Renal pelvis (tissue), 12 donors: ENCODE measurements at places on chromosomes 13 and 19.

GRCh38 chr19:954272-954671 lies 28.4 kb downstream of the ARID3A start:
- DNase-seq, result no peak

GRCh38 chr13:23695196-23695595 lies 125.0 kb downstream of the TNFRSF19 start:
- DNase-seq, result no peak

DNA sequence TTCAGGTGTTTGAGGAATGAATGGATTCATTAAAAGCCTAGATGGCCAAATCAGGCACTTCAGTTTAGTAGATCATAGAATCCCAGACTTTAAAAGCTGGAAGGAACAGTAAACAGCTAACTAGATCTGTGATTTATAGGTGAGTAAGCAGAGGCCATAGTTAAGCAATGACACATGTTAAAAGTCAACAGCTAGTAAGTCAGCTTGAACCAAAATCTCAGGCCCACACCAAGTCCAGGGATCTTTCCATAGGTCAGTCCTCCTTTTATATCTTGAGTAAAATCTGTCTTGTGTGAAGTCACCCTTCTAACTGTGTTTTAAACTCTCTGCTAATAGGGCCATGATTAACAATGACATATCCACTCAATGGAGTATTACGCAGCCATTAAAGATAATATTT lies 275.5 kb upstream of the SOX21 start:
- no peak for DNase-seq

GRCh38 chr19:41019346-41019745 lies 28.3 kb downstream of the CYP2B6 start:
- DNase-seq, result no peak

GRCh38 chr13:22903925-22904324 lies 276.9 kb upstream of the SGCG start:
- DNase-seq, result no peak

GRCh38 chr13:98246538-98247172 lies 69.6 kb upstream of the RNF113B start:
- DNase-seq, result no peak

DNA sequence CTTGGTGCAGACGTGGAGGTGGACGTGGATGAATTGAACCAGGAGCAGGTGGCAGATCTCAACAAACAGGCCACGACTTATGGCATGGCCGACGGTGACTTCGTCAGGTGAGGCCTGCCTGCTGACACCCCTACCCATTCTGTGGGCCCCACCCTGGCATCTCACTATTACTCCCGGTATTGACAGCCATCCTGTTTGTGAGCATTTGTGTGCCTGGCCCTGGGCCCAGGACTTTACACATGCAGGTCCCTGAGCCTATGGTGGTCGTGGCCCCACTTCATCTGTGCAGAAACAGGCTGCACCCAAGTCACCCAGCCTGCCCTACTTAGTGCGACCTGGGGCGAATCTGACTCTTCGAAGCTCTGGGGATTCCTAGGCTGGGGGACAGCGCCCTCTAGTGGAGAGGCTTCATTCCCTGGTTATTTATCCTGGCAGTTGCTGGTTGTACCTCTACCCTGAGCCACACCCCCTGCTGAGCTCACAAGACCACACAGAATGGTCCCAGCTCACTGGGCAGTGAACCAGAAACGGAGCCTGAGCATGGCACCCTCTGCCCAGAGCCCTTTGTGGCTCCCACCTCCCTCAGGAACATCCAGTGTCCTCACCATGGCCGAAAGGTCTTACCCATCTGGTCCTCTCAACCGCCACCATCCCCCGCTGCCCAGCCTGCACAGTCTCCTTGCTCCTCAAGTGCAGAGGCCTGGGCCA lies 16.9 kb downstream of the ZNF296 start:
- DNase-seq, result no peak

DNA sequence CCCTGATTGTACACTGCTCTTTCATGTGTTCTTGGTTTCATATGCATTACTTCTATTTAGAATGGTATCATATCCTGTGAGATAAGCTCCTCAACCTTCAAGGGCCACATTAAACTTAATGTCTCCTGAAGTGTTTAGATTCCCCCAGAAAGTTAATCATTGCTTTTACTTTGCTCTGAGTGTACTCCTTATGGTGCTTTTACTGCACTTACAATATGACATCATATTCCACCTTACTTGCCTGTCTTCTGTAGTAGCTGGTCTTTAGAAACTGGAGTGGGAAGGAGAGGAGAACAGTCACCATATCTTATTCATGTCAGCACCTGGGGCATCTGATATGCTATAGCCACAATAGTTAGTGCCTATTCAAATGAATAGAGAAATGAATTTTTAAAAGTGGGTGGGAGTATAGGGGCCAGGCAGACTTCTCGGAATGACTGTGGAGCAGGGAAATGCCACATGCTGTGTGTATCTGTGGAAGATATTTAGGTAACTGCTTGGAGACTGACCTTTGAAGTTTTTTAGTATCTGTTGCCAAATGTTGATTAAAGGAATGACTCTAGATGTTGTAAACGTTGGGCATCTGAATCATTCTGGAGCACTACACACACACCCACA lies 40.2 kb downstream of the SLAIN1 start:
- no peak for DNase-seq
